ENCODE measurements at places on chromosomes 4 and X.

DNA sequence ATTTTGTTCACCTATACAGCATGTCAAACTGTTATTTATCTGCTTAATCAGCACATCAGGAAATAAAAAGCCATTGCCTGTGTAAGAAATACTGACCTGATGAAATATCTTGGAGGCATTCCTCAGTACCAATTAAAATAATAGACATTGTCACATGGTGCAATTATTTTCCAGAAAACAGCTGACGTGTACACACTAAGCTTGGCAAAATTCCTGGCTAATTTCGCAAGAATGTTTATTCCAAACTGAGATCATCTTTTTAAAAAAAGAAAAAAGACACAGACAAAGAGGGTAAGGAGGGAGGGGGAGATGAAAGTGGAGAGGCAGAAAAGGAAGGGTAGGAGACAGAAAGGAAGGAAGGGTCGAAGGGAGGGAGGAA, 61.9 kb upstream of the NFKB1 start:
- peak; percentile 91 for DNase-seq

DNA sequence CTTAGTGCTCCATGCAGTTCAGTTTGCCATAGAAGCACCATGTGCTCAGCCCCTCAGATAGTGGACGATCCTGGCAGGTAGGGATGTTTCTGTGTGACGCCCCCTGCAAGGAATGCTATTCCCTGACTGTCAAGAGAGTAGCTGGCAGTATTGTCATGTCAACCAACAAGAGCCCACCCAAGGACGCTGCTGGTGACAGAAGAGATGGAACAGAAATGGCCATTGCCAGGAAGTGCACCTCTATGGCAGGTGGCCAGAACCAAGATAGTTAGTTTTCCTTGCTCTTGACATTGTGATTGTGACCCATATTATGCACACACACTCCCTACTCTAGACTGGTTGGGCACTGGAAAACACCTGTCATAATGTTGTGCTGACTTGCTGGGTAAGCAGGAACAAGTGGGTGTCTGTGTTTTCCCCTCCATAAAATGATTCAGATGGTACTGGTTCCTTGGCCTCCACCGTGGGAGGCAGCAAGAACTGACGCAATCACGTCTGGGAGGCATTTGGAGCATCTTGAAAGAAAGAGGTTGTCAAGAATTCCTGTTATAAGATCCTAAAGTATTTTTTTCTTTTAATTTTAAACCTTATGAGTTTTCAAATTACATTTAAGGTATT, 507.9 kb downstream of the MID1IP1 start:
- DNase-seq, result peak; percentile 15

DNA sequence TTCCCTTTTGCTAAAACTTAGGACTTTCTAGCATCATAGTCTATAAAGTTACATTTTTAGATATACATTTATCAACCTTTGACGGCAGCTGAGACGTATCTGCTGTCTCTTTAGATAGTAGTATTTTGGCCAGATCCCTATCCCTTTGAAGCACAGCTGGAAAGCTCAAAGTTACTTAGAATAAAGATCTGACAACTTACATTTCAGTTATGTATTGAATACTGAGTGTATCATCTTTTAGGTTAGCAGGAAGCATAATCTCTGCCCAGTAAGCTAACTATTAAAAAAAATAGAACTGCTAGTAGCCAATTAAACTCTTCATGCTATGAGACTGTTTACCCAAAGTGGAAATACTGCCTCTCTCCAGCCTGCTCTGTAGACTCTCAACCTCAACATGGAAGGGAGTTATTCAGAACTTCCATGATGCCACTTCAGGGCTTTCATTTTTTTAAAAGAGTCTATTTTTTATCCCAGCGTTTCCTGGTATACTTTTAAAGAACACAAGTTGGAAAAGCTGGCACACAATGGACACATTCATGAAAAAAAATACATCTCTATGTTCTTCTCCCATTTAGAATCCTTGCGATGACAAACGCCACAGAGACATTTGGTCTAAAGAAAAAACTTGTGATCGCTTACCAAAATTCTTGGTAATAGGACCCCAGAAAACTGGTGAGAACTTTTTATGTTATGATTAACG, 126.3 kb downstream of the PRSS12 start:
- DNase-seq, result no peak

DNA sequence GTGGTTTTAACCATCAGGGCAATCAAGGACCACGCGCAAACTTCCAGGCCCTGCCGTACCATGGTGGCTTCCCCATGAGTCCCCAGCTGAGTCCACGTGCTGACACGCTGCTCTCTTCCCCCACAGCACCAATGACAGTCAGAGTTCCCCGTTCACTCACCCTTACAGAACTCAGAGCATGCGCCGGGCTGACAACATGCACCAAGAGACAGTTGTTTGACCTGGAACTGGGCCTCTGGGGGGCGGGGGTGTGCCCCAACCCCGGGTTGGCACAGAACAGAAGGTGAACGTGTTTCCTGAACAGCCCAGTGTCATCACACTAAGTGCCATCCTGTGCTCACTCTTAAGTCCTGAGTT, 29.4 kb downstream of the IRF2 start:
- no peak for DNase-seq

DNA sequence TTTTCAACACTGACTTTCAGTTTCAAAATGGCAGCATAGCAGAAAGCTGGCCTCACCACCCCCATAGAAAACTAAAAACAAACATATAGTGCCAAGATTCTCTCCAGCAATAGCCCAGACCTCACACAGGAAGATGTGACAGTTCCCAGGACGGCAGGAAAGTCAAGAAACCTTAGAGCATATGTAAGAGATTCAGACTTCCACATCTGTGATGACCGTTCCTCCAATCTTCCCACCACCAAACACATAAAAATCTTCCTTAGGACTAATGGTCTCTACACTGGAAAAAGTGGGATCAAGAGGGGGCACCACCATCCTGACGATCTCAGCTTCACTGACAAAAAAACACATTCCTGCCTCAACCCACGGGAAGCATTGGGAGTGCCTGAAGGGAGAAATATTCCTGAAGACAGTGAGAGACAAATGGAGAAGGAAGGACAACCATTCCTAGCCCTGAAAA, 134.1 kb upstream of the CPXCR1 start:
- no peak for DNase-seq

DNA sequence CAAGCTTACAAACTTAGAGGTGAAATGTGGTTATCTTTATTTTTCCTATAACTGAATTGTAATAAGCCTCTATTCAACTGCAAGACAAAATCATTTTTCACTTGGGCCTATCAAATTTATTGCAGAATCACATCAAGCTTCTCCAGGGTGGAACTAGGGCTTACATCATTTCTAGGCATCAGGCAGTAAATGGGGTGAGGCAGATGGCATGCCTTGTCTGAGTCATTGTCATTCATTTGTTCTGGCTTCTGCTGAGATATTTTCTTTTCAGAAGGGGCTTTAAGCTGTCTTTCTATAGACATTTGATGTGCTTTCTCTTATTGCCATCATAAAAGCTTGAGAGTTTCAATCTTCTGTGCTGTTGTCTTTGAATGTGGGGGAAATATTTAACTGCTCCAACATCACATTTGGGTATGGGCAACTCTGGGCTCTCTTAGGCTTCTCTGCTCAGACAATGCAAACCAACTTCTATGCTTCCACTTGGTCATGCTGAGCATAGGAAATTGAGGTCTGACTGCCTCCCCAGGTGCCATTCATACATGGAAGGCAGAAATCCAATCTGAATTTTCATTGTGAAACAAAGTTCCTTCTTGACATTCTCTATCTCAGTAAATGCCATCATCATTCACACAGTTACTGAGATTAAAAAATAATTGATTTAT, 225.8 kb upstream of the GIMD1 start:
- no peak for DNase-seq

GRCh38 chrX:68940601-68941000, 111.8 kb downstream of the EFNB1 start:
- no peak for DNase-seq

- DNase-seq, result peak; percentile 86
Observed at GRCh38 chrX:103464774-103465117, 54.5 kb downstream of the RAB40A start.

- DNase-seq, result no peak
Observed at GRCh38 chr4:2087170-2087569, 28.0 kb downstream of the NAT8L start.

GRCh38 chr4:118277243-118277642, 75.6 kb downstream of the PRSS12 start:
- no peak for DNase-seq

- DNase-seq, result no peak
Observed at GRCh38 chr4:86243750-86244149, 116.1 kb downstream of the MAPK10 start.

- DNase-seq, result no peak
Observed at GRCh38 chrX:34813618-34814017, 129.0 kb upstream of the FAM47B start.

DNA sequence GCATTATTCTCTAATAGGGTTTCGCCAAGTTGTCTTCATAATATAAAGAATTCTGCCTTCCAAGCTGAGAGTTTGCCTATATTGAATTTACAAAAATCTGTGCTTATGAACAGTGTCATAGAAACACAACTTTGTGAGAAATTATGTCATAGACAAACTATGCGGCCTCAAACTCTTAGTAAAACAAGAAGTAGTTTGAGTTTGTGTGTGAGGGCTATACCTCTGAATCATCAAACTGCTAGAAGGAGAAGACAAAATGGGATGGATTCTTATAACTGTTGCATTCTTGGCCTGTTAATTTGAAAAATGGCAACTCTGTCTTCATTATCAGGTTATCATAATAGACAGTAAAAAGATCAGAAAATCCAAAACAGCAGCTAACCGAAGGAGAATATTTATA, 46.1 kb upstream of the NAP1L5 start:
- peak; percentile 76 for DNase-seq

GRCh38 chrX:27619975-27620374, 29.8 kb downstream of the DCAF8L2 start:
- no peak for DNase-seq

- DNase-seq, result peak; percentile 23
Observed at GRCh38 chrX:31223817-31224216, 152.0 kb upstream of the FTHL17 start.

DNA sequence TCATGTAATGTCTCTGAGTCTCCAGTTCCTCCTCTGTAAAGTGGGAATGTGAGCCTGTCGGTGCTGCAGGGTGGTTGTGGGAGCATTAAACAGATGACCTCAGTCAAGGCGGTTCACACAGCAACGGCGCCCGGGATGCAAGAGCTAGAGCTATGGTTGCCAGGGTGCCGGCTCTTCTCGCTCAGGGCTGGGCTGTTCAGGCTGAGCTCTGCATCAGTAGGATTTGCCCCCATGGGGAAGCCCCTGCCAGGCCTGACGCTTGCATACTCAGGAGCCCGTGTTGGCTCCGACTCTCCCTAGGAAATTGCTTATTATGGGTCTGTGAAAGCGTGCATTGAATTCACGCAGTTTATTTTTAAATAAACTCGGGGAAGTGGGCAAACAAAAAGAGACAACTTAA, 67.3 kb downstream of the PSAPL1 start:
- DNase-seq, result peak; percentile 29

- peak; percentile 53 for DNase-seq
Observed at GRCh38 chr4:110088670-110089069, 109.7 kb downstream of the ELOVL6 start.

DNA sequence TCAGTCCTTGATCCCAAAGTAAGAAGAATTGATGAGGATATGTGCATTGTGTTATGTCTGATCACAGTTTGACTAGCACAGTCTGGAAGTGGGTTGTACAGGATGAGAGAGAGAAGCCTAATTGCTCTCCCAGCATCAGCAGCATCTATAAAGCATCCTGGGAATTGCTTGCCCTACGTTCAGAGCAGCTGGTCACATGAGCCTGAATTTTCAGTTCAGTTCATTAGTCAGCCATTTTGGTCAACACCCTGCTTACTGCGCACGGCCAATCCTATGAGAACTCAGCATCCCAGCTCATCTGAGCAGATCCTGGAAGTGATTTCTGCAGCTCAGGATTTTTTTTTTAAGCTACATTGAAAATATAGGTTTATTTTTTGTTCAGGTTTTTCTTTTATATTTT, at the start of gene RUFY3:
TSS of gene RUFY3 (plus strand) at position 218 of the 400 bp plus-strand sequence. CDS start 610 bp downstream, outside the sequence.
- DNase-seq, result peak; percentile 94

DNA sequence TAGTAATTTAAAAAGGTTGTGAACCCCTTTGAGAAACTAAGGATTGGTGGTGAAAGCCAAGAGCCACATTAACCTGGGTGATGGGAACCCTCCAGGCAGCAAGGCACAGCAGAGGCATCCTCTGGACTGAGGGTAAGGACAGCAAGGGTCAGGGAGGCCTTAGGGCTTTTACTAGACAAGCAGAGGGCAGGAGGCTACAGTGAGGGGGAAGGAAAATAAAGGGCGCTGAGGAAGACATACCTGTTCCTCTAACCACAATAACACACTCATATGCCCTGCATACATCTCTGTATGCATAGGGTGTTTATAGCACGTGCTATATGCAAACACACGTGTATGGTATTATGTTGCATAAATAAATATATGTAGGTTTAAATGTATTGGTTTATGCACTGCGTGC, 18.7 kb downstream of the GPM6B start:
- DNase-seq, result no peak
